ENCODE measurements at places on chromosomes 2 and 18. TPM values are rescaled to one million over a fixed set of nuclear protein-coding genes. Genes with fewer than 3 reads are reported as not detected.

The TMEM17 gene
- 3.4 TPM for total RNA-seq

The SERPINB4 gene
- not detected for total RNA-seq

The LYPD6B gene
- 2.4 TPM for total RNA-seq

The LIMS2 gene
- 7.4 TPM for total RNA-seq

The MOB1A gene
- 165 TPM for total RNA-seq

The MTX2 gene
- total RNA-seq = 17.5 TPM

The HAAO gene
- 7.1 TPM for total RNA-seq

The MAP3K19 gene
- not detected for total RNA-seq

The DNAH7 gene
- 2.7 TPM for total RNA-seq

The ARHGEF33 gene
- total RNA-seq = 1.2 TPM

The HOXD8 gene
- total RNA-seq = 10.2 TPM

The KCNF1 gene
- total RNA-seq = not detected

The PDE1A gene
- total RNA-seq = 89.0 TPM

The PLGLB2 gene
- total RNA-seq = 2.6 TPM

The TM4SF20 gene
- not detected for total RNA-seq

The M1AP gene
- 0.43 TPM for total RNA-seq

The EFEMP1 gene
- 4,638 TPM for total RNA-seq

The COBLL1 gene
- 33.2 TPM for total RNA-seq

The ANO7 gene
- 1.2 TPM for total RNA-seq

The SOWAHC gene
- total RNA-seq = 29.5 TPM

The KCNS3 gene
- 1.2 TPM for total RNA-seq

The DPYSL5 gene
- not detected for total RNA-seq

The PROKR1 gene
- 0.11 TPM for total RNA-seq
